Amygdala (tissue), 56 donors: ENCODE measurements at places on chromosomes 1 and 21.

- DNase-seq, result no peak
Observed at GRCh38 chr1:212930986-212931678, 19.2 kb upstream of the VASH2 start.

DNA sequence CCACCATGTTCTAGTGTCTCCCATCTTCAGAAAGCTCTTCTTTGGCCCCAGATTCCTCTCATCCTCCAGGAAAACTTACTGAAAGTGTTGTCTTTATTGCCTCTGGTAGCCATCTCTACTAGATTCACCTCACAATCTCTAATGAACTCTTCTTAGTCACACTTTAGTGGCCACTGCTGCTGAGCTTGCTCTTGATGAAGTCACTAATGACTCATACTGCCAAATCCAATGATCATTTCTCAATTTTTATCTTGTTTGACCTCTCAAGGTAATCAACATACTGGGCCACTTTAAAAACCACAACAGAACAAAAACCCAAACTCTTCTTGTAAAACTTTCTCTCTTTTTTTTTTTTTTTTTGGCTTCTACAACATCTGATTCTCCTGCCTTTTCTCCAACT is 196.4 kb downstream of the LHX8 start:
- no peak for DNase-seq

GRCh38 chr1:95098196-95098595 is 19.0 kb upstream of the TLCD4 start:
- DNase-seq, result no peak

GRCh38 chr1:226510453-226510852 is 38.1 kb upstream of the STUM start:
- no peak for DNase-seq

DNA sequence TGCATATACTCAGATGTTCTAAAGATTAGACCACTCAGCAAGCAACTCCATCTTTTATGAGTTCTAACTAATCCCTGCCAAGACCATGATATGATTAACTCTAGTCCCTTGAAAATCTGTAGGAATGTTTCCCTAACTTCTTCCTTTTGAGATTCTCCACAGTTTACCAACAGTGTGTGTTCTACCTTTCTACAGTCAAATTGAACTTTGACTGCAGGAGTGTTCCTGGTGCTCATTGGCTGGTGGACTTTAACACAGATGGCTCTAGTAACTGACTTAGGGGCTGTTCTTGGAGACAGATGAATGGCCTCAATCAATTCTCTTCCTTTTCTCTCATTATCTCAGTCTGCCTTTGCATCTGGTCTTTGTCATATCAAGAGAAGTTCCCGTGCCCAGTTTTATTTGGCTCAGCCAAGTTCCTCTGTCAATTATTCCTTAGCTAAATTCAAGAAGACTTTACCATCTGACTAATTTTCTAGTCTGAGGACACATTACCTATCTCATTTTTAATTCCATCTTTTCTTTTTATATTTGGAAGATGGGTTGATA is 643.9 kb upstream of the CAMK1G start:
- DNase-seq, result no peak

DNA sequence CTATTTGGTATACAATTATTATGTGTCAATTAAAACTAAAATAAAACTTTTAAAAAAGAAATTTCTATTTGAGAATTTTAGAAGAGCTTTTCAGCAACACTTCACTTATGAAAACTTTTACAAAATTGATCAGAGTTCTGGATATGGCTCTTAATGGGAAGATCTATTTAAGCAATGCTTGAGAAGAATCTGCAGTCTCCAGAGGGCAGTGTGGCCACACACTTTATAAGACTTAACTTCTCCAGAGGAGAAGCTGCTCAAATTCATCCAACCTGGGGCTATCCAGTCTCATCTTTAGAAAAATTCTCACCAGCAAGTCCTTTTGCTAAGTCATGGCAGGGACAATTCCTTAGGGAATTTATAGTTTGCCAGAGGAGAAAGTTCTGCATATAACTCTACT is 25.2 kb upstream of the AGO1 start:
- no peak for DNase-seq

DNA sequence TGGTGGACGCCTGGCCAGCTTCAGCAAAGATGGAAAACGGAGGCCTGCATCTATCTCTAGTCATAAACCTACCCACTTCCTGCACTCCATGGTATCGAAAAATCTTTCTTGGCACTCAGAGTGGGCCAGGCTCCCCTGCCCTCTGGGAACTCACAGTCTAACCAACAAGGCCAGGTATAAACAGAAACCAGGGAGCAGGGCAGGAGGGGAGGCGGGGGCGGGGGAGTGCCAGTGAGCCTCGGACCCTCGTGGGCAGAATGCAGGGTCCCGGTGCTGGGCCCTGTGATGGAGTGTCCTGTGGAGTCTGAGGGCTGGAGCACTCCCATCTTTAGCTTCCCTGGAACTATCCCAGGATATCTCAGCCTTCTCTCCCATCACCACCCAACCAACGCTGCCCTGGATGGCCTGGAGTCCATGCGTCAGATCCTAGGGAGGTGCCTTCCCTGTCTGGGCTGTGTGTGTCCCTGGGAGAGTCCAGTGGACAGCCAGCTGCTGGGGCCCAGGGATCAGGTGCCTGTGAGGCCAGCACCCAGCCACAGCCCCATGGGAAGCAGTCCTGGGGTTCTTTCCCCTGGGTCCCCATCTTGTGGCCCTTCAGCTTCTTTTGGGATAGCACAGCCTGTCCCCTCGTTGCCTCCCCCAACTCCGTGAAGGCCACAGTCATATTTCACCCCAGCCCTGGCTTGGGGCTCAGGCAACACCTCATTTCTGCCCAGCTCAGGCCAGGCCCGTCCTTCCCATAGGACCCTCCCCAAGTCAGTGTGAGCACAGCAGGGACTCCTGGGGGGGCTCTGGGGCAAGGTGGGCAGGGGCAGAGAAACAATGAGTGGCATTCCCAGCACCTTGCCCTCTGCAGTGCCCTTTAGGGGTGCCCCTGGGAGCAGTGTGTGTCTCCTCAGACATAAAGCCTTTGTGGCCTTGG is 1.1 kb upstream of the EPS8L3 start:
- no peak for DNase-seq

GRCh38 chr1:150186789-150187559 is 37.3 kb downstream of the PLEKHO1 start:
- DNase-seq, result no peak

GRCh38 chr1:200243042-200243437 is 166.8 kb downstream of the ZNF281 start:
- DNase-seq, result no peak

DNA sequence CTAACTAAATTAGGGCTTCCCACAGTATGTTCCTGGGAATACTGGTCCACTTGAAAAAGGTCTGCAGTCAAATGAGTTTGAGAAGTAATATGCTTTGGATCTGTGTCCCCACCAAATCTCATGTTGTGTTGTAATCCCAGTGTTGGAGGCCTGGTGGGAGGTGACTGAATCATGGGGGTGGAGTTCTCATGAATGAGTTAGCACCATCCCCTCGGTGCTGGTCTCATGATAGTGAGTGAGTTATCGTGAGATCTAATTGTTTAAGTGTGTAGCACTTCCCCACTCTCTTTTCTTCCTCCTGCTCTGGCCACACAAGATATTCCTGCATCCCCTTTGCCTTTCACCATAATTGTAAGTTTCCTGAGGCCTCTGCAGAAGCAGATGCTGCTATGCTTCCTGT is 16.9 kb upstream of the DMRTB1 start:
- DNase-seq, result no peak

- no peak for DNase-seq
Observed at GRCh38 chr21:27831177-27831576, 864.3 kb upstream of the ADAMTS5 start.

- DNase-seq, result no peak
Observed at GRCh38 chr1:180424848-180425457, 77.4 kb downstream of the ACBD6 start.

GRCh38 chr21:30240661-30241060 is 24.8 kb upstream of the CLDN8 start:
- DNase-seq, result no peak

DNA sequence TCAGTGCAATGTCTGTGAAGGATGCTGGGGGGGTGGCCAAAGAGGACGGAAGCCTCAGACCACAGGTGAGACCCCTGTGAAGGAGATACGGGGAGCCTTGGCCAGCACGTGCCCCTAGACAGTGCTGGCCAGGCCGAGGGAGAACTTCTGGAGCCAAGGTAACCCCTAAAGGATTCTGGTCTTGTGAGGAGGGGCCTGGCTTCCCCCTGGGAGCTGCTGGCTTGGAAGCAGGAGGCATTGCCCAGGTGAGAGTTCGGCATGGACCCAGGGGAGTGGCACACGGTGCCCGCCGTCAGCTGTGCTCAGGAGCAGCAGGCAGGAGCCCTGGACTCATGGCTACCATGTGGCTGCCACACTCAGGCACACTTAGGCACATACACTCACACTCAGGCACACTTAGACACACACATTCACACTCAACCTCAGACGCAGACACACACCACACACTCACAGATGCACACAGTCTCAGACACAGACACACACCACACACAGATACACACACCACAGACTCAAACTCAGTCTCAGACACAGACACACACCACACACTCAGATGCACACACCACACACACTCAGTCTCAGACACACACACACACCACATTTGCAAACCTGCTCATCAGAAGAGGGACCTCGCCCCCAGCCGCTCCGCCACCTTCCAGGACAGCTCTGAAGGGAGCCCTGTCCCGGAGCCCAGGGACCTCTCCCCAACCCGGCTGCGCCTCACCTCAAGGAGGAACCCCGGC is 1.1 kb upstream of the COL6A2 start:
- DNase-seq, result no peak

DNA sequence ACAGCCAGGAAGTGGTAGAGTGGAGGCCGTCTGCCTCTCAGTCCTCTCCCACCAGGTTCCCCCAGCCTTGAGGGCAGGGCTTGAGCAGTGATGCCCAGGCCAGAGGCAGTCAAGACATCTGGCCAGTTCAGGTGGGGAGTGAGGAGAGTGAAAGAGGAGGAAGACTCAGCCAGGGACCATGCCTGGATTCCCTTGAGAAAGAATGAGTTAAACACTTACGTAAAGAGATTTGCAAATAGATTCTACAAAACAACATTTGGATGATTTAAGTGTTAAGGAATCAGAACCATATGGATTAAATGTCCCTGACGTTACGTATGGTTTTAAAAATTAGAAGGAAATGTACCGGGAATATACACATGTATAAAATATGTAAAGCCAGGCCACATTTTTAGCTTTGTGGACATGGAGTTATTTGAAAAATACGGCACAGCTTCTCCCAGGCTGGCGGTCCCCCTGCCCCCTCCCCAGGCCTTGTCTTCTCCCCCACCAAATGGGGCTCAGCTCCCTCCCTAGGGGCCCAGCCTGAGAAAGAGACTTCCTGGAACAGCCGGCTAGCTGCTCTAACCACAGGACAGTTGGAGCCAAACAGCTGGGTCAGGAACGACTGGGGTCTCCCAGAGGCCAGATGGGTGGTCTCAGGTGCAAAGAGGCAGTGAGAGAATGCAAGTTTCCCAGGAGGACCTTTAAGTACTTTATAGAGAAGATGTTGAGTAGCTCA is 188.3 kb upstream of the EDN2 start:
- no peak for DNase-seq

GRCh38 chr1:33237579-33237978 is 18.7 kb upstream of the ZNF362 start:
- DNase-seq, result no peak

- no peak for DNase-seq
Observed at GRCh38 chr1:202376247-202376646, 27.7 kb downstream of the PPP1R12B start.

- DNase-seq, result no peak
Observed at GRCh38 chr1:67350783-67351182, 43.1 kb downstream of the IL12RB2 start.

DNA sequence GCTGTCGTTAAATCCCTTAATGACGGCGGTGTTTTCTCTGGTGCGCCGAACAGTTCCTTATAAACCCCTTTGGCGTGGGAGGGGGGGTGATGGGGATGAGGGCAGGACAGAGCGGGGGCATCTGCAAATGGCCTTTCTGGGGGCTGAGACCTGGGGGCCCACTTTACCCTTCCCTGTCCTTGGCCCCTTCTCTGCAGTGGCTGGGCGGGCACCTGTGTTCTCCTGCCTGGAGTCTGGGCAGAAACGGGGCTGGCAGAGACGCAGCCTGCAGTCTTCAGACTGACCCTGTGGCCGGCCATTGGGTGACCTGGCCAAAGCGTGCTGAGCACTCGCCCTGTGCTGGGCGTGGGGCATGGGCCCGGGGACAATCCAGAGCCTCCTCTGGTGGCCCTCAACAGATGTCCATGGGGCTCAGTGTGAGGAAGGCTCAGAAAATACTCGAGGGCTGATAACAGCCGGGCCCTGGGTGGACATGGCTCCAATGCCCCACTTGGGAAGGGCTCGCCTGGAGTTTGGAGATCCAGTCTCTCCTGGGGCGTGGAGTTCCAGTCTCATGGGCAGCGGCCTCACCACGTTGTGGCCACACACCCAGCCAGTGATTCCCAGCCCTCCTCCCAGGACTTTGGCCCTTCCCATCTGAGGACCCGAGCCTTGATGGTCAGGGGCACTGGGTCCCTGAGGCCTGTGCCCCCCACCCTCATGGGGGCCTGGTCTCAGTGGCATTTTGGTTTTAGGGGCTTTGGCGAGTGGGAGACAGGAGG is 50.8 kb upstream of the ACTRT2 start:
- DNase-seq, result no peak

DNA sequence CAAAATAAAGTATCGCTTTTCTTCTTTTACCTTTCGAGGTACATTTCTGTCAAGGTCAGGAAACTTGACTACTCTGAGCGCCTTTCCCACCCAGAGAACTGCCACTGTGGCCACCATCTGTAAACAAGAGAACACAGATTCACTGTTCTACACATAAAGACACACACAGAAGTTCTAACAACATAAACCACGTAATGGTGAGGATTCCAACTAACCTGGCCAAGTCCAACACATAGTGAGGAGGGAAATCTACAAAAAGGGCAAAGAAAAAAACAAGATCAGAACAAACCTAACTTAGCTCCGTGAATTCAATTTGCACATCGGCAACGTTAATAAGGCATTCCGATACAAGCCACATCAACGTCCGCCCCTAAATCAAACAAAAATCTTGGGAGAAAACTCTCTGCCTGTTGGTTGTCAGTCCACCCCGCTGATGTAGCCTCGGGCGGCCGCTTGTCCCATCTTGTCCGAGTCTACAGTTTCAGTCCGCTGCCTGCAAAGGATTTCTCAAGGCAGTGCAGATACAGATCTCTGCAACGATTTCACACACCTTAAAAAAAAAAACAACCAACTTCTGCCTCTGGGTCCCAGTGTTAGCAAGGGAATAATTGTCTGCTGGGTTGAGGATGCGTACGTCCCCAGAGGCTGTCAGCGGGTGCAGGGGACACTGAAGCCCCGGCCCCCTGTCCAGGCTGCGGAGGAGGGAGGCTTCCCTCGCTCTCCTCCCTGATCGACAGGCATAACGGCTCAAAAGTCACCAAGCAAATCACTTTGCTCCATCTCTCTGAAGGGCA is 1.0 kb downstream of the SLC35D1 start:
- DNase-seq, result no peak

DNA sequence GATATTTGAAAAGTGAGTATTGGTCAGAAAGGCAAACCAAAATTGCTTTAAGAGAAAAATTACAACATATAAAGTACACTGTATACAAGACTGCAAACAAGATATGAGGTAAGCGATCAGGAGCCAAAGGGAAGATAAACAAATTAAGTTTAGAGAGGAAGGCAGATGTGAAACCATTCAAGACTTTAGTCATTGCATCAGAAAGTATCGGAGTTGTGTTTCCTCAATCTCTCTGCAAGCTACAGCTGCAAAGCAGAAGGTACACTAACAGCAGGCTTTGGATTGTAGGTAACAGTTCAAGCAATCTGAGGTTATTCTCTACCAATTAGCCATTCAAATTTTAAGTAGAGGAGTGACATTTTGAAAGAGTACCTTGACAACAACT is 21.3 kb upstream of the TLCD4 start:
- no peak for DNase-seq

GRCh38 chr1:6116137-6116536 is 64.0 kb downstream of the CHD5 start:
- no peak for DNase-seq
